Activated naive CD8-positive, alpha-beta T cell treated with anti-CD3 and anti-CD28 coated beads, Interleukin-2, amount 50 U/mL, for 24 hours (primary cell): ENCODE measurements at places on chromosomes 7 and 10.
A peak's percentile ranks its signal among the peaks of the same experiment; 100 is the strongest.

- no peak for DNase-seq
These were observed 98.0 kb downstream of the NPSR1 start for GRCh38 chr7:34756025-34756437.

DNA sequence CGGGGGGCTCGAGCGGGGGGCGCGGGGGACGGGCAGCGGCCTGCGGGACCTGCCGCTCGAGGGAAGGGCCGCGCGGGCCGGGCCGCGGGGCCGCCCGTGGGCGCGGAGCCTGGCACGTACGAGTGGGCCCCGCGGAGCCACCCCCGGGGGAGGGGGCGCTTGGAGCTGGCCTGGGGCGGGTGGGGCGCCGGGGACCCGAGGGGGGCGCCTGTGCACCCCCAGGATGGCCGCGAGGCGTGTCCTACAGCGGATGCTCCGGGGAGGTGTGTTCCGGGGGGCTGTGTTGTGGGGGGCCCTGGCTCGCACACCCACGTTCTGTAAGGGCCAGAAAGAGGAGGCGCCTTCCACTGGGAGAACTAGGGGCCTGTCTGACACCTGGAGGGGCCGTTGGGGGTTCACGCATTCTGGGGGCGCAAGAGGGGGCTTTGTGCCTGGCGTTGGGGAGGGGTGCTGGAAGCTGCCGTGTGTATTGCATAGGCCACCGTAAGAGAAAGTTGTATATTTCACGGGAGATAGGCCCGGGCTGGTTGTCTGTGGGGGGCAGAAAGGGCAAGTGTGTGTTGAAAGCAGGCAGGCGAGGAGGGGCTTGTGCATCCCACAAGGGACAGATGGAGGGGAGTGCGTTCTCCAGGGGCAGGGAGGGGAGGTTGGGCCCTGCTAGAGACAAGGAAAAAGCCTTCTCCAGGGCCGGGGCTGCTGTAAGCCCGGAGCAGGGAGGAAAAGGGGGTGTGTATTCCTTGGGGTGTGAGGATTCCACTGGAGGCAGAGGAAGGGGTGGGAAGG, 663 bp downstream of the VPS37D start:
- no peak for DNase-seq

GRCh38 chr7:90669492-90669891, 73.4 kb downstream of the CDK14 start:
- no peak for DNase-seq

GRCh38 chr10:23294638-23295247, 49.9 kb downstream of the C10orf67 start:
- DNase-seq = no peak

DNA sequence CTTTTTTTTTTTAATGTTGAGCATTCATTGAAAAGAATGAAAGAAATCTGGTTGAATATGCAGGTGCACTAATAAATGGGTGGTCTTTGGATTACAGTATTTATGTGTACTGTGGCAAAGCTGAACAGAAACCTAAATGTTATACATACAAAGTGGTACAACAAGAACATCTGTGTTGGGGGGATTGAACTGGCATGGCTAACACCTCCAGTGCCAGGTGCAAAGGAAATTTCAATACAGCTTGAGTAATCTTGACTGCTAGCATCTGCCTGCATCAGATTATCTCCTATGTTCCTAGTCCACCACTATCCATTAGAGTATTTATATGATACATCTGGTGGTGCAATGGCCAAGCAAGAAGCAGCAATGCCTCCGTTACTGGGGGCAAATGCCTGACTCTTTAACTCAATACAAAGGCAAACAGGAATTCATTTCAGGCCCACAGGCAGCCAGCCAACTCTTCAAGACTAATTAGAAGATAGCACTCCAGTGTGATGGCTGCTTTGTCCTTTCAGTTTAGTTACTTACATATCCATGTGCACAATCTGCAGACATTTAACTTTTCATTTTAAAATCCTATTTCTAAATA, 220.5 kb upstream of the ETV1 start:
- DNase-seq = no peak

DNA sequence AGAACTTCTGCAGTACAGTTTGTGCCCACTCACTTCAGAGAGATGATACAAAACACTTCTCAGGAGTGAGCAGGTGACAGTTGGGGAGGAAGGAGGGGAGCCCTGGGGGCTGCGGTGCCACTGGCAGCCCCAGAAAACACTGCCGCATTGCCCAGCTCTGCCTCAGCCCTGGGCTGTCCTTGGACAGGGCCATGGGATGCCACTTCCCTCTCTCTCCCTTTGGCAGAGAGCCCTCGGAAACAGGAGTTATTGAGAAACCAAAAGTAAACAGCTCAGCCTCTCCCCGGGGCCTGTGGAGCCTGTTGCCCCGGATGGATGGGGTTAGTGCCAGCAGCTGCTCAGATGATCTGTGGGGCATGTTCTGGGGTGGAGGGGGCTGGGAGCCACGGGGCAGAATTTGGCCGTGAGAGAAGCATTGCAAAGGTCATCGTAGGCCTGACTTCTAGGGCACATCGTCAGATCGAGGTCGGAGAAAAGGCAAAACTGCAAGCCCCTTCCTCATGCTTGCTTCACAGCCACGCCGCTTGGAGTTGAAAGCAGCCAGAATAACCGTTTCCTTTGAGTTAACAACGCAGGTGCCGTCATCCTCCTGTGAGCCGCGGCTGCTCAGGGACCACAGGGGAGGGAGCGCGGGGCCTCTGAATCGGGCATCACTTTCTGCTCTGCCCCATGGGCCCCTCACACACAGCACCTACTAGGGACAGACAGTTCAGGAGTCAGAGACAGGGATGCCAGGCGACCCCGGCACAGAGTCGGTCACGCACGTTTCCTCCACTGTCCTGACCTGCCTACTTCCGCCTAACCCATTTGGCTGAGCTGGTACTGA, 256.4 kb downstream of the CAMK1D start:
- DNase-seq = peak; percentile 52

DNA sequence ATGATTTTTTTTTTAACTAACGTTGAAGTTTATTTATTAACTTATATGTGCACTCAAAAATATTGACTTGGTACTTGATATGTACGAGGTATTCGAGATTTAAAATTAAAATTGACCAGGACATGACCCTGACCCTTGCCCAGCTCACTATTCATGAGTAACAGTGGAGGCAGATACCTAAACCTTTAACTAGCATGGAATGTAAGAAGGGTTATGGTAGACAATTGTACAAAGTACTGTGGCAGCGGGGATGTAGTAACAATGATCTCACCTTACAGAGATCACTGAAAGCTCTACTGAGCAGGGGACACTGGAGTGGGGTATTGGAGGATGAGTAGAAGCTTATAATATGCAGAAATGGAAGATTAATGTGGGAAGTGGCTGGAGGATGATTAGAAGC, 60.8 kb downstream of the ADRA2A start:
- no peak for DNase-seq

- no peak for DNase-seq
These were observed 91.1 kb upstream of the CACNA2D1 start for GRCh38 chr7:82534684-82535083.

DNA sequence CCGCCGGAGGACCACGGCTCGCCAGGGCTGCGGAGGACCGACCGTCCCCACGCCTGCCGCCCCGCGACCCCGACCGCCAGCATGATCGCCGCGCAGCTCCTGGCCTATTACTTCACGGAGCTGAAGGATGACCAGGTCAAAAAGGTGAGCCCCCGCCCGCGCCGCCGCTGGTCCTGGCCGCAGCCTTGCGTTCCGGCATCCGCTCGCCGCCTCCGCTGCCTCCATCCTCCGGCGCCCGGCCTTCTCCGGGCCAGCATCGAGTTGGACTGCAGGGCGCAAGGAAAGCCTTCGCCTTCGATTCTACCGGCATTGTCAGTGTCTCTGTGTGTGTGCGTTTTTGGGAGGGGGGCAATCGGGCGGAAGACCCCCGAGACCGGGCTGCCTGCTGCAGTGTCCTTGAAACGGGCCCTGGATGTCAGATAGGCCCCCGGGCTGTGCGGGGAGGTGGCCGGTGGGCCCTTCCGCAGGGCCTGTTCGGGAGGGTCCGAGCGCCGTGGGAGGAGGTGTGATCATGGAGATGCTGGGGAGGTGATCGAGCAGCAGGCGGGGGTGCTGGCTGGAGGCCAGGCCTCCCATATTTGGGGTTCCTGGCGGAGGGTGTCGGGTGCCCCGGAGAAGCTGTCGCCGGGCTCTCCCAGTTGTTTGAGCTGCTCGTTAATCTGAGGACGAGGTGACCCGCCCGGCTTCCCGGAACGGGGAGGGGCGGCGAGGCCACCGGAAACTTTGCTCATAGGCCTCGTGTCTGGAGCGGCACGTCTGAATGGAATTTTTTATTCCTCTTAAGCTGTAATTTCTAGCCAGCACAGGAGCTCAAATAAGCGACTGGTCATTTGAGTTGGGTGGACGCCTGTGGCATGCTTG, 40.8 kb downstream of the HK1 start:
- peak; percentile 78 for DNase-seq

GRCh38 chr7:32762925-32763293, 128.7 kb downstream of the KBTBD2 start:
- no peak for DNase-seq

GRCh38 chr7:38656968-38657367, 25.8 kb upstream of the AMPH start:
- DNase-seq = no peak

DNA sequence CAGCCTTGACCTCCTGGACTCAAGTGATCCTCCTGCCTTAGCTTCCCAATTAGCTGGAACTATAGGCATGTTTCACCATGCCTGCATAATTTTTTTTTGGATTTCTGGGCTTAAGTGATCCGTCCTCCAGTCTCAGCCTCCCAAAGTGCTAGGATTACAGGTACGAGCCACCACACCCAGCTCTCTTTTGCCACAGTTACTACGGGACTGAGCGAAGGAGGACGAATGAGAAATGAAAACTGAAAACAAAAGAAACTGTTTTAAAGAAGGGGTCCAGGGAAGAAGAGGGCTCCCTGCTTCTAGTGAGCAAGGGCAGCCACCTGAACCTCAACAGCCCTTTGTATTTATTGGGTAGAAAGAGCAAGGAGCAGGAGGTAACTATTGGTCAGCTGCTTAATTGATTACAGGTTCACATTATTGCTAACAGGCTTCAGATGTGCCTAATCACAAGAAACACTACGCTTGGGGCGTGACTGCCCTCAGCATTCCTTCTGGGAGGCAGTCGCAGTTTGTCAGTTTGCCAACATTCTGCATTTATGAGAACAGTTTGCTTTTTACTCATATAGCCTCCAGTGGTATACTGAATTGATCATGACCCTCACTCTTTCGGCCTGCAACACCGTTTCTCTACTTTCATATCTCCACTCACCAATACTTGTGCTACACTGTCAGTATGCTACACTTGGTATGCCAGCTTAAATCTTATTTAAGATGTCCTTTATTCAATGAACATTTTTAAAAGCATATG, 676.8 kb downstream of the DNAJB9 start:
- DNase-seq = no peak

GRCh38 chr7:147639037-147639436, 951.5 kb upstream of the C7orf33 start:
- no peak for DNase-seq

GRCh38 chr10:102597131-102597991, 46.9 kb upstream of the TRIM8 start:
- no peak for DNase-seq

DNA sequence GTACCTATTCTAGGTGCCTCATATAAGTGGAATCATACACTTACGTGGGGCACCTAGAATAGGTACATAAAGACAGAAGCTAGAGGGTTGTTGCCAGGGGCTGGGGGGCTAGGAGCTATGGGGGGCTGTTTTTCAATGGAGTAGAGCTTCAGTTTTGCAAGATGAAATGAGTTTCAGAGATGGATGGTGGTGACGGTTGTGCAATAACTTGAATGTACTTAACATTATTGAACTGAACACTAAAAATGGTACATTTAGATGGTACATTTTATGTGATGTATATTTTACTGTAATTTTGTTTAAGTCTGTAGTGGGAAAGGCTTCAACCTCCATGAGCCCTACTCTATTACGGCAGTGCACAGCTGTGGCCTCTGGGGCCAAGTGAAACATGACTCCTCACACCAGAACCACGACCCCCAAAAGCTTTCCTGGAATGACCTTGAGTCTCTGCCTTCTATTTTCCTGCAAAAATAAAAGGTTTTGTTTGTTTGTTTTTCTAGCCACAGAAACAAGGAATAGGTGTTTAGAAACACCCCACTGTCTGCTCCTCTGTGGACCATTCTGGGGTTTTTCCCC, 147.3 kb upstream of the PLXNA4 start:
- DNase-seq = no peak
